ENCODE measurements at places on chromosomes 11 and 22. TPM values are rescaled to one million over a fixed set of nuclear protein-coding genes. Genes with fewer than 3 reads are reported as not detected.

Gene USP2
- total RNA-seq = 1.9 TPM

Gene DERL3
- 0.42 TPM for total RNA-seq

Gene LMO2
- total RNA-seq = 0.37 TPM

Gene SLC36A4
- total RNA-seq = 10.7 TPM

Gene YPEL1
- total RNA-seq = 0.10 TPM

All from A549 treated with AZD2906 at 1 μM for 4 hours (cell line).